ENCODE measurements at places on chromosomes 16 and 17.

DNA sequence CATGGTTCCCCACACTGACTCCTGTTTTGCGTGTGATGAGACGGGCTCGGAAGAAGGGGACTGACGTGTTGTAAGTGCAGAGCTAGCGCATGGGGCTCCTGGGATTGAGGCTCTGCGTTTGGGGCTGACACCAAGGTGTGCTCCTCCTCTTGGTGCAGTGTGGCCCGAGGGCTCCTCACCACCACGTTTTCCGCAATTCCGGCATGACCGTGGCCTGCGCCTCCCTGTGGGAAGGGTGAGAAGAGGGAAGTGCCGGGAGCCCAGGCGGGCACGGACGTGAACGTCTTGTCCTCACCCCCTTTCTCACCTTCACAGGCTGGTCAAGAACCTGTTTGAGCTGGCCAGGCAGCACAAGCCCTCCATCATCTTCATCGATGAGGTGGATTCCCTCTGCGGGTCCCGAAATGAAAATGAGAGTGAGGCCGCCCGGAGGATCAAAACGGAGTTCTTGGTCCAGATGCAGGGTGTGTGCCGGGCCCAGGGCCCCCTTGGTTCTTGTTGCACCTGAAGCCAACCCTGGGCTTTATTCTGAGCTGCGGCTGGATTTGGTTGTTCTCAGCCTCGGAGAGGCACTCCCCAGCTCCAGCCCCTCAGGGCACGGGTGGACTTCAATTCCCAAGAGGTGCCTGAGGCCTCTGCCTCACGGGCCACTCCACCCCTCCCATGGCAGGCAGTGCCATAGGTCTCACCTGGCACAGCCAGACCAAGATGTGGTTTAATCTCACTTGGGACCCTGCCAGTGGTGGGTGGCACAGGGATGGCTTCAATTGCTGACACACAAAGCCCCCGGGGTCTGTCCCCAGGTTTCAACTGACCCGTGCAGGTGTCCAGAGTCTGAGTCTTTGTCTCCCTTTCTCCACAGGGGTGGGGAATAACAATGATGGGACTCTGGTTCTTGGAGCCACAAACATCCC lies 8.9 kb downstream of the VPS4A start:
- no peak for DNase-seq

- peak; percentile 50 for DNase-seq
Measured at GRCh38 chr16:84084570-84085270, 32.0 kb downstream of the MBTPS1 start.

- DNase-seq: peak; percentile 82
Measured at GRCh38 chr17:68290268-68290954, 516 bp downstream of the SLC16A6 start.

GRCh38 chr17:45384789-45385262 lies 47.8 kb downstream of the ARHGAP27 start:
- no peak for DNase-seq

- DNase-seq: no peak
Measured at GRCh38 chr16:55435387-55435786, 43.6 kb upstream of the MMP2 start.

- no peak for DNase-seq
Measured at GRCh38 chr17:79926142-79926604, 86.9 kb upstream of the CBX4 start.

DNA sequence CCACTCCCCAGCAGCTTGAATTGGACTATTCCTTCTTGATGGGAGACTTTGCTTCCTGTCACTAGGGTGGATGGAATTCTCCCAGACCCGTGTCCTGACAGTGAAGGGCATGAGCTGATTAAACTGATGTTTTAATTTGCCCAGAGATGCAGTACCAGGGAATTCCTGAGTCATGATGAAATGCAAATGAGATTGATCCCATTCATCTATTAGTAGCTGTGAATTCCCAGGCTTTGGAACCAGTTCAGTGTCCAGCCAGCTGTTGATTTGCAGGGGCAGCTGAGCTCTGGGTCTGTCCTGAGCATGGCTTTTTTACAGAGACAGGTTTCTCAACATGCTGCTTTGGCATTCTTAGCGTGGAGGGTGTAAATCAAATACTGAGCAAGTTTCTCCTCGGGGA lies 157.9 kb downstream of the PITPNC1 start:
- DNase-seq: no peak

DNA sequence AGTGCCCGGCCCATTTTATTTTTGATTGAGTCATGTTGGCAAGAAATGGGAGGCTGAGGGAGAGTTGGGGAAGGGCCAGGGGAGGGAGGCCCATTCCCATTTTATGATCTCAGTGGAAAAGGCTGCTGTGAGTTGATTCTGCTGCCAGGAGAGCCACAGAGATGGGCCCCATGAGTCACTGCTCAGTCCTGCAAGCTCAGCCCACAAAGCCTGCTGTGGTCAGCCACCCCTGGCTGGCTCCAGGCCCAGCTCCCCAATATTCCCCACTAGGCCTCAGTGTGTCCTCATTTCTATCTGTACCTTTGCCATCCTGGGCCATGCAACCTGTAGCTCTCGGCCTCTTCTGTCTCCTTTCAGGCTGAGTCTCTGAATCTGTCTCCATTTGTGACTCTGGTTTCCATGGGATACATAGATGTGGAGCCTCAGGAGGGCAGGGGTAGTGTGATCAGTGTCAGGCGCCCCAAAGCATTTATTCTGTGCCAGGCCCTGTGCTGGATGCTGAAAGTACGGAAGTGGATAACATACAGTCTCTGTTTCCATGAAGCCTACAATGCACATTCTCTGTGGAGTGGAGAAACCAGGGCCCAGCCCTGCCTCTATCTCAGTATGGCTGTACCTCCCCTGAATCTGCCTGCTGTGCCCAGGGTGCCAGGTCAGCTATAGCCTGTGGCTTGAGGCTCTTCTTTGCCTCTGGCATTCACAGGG lies 1.9 kb upstream of the PLEKHG4 start:
- no peak for DNase-seq

DNA sequence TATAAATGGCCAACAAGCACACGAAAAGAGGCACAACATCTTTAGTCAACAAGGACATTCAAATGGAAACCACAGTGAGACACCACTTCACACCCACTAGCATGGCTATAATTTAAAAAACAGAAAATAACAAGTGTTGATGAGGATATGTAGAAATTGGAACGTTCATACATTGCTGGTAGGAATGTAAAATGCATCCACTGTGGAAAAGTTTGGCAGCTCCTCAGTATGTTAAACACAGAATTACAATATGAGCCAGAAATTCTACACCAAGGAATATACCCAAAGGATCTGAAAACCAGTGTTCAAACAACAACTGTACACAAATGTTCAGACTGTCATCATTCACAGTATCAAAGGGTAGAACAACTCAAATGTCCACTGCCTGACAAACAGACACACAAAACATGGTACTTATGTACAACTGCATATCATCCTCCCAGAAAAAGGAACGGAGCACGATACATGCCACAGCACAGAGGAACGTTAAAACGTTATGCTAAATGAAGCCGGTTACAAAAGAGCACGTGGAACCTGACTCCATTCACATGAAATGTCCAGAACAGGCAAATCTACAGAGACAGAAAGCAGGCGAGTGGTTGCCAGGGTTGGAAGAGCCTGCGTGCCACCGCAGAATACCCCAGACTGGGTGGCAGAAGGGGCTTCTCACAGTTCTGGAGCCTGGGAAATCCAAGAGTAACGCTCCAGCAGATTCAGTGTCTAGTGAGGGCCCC lies 32.8 kb upstream of the METRNL start:
- no peak for DNase-seq

DNA sequence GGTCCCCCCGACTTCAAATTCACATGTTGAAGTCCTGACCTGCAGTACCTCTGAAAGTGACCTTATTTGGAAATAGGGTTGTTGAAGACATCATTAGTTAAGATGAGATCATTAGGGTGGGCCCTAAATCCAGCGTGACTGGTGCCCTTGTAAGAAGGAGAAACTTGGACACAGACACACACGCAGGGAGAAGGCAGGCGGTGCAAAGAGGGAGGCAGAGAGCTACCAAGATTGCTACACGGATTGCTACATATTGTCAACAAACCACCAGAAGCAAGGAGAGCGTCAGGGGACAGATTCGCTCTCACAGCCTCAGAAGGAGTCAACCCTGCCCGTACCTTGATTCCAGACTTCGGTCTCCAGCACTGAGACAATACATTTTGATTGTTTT lies 6.8 kb upstream of the WBP2 start:
- no peak for DNase-seq

DNA sequence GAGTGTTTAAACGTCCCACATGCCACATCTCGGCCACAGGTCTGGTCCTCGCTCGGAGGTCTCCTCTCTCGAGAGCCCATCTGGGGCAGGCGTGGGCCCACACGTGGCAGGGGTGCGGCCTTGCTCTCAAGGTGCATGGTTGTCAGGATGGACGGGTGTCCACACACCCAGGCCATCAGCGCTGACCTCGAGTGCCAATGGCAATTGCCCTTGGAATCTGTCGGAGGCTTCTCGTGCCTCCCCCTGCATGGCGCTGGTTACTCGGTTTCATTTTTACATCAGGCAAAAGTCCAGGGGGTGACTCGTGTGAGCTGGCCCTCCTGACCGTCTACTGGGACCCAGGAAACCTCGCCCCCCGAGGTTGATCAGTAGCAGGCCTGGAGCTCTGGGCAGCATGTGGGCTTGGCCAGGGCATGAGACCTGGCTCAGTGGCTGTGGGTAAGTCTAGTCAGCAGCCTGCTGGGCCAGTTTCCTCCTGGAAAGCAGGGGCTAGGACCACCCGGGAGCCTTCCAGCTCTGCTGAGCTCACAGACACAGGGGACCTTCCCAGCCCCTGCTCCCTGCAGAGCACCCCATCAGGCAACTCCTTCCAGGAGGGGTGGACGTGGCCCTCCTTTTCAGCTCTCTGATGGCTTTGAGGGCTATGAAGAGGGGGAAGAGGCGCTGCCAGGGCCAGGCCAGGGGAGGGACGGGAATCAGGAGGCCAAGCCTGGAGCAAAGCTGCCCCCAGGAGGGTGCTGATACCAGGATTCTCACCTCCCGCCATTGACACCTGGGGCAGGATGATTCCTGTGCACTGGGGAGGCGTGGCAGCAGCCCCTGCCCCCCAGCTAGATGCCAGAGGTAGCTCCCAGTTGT lies 3.7 kb upstream of the ZNF469 start:
- DNase-seq: no peak

GRCh38 chr17:32529604-32530003 lies 42.8 kb downstream of the CDK5R1 start:
- no peak for DNase-seq

DNA sequence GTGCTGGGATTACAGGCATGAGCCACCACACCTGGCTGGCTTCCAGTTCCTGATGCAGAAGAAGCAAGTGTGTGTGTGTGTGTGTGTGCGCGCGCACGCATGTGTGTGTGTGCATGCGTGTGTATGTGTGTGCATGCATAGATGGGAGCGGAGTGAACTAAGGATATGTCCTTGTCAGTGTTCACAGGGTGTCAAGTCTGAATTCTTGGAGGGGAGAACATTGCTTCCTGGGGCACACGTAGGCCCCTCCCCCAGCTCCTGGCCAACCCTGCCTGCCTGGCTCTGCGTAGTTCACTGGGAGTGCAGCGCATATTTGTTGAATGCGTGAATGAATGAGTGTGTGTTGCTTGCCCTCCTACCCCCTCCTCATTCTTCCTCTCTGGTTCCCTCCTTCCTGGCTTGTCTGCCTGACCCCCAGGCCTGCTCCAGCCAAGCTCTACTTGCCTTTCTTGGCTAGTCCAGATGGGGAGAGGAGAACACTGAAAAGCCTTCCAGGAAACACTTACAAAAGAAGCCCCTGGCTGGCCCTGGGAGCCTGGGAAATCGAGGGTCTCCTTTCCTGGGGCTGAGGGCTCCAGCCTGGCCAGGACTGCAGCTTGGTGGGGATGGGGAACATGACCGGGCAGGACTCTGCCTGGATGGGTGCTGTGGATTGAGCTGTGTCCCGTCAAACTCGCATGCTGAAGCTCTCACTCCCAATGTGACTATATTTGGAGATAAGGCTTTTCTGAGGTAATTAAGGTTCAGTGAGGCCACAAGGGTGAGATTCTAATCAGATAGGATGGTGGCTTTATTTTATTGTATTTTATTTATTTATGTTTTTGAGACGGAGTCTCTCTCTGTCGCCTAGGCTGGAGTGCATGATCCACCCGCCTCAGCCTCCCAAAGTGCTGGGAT lies 27.9 kb downstream of the IGFBP4 start:
- DNase-seq: no peak

DNA sequence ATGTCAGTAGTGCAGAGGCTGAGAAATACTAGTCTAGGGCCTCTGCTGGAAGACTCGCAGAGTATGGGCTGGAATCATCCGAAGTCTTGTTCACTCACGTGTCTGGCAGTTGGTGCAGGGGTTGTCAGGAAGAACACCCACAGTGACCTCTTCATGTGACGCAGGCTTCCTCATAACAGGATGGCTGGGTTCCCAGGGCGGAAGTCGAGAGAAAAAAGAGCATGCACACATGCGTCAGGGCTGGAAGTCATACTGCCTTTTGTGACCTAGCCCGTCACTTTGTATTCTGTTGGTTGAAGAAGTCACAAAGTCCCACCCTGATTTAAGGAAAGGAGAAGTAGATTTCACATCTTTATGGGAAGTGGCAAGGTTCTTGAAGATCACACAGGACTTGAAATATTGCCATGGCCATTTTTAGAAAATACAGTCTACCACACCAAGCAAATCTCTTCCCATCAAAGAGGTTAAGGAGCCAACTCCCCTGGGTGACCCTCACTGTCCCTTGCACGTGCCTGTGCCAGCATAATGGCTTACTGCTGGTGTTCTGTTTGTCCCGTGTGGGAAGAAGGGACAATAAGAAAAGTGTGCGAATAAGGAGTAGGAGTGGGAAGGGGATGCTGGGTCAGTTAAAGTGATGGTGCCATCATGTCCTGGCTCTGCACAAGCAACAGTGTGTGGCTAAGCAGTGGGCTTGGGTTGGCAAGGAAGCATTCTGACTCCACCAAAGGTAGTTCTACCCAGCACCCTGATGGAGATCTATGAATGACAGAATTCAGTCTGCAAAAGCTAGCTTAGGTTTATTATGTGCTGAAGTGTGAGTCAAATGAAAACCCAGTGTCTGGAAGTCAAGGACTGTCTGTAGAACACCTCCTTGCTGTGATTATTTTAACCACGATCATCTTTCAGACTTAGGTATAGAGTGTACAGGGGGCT lies 28.1 kb downstream of the HEATR3 start:
- DNase-seq: no peak

DNA sequence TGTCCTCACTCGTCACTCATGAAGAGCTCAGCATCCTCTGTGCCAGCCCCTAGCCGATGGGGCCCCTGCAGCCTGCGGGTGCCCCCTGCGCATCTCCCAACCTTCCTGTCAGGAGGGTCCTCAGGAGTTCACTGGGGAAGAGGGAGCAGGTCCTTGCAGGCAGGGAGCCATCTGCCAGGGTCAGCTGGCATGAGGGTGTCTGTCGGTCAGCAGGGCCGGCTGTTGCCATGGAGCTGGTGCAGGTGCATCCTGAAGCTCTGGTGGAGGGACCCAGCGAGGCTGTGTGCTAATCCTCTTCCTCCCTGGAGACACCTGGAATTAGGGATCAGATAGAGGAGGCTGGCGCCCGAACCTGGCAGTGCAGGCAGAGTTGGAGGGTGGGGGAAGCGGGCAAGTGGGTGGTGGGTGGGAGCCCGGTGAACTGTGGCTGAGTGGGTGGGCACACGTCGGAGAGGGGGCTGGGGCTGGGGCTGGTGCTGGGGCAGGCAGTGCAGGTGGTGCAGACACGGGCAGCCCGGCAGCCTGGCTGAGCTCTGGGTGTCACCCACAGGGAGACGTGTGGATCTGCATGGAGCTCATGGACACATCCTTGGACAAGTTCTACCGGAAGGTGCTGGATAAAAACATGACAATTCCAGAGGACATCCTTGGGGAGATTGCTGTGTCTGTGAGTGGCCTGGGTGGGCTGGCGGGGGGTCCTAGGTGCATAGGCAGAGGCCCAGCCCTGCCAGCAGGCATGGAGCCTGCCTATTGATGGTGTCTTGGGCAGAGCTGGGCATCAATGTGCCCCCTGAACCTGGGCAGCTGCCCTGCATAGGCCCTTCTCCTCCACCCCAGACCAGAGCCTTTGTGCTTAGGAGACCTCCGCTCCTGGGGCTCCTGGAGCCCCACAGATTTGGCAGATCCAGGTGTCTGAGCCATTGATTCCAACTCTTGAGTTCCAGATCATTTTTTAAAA lies 17.4 kb downstream of the MAP2K3 start:
- DNase-seq: no peak
